ENCODE measurements at places on chromosomes 12 and 14.
A peak's percentile ranks its signal among the peaks of the same experiment; 100 is the strongest.

DNA sequence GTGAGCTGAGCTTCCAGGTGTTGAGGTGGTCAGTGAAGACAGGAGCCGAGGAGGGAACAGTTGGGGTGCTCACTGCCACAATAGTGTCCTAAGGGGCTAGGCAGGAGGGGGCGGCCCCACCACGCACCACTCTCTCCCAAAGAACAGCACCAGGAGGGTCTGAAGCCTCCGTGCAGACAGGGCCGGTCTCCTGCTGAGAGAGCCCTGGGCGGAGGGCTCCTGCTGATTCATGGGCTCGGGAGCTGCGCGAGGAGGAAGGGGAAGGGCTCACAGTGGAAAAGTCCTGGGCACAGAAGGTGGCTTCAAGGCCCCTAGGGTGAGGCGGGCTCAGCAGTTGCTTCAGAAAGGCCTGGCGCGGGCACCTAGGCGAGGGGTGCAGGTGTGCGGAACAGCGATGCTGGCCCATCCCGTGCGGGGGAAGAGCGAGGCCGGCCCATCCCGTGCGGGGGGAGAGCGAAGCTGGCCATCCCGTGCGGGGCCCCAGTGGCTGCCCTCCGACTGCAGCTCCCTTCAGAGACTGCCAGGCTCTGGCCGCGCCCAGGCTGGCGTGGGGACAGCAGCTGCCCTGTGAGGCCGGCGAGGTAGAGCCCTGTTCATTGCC, 176.7 kb downstream of the ADGRD1 start:
- peaks cover 3% of the 10 kb centered on the region for H3K4me1 ChIP-seq
- no peak overlapping the region for H3K27ac ChIP-seq
- H3K36me3 ChIP-seq = no peaks in the 10 kb centered on the region
- H3K27me3 ChIP-seq = no peaks in the 10 kb centered on the region

DNA sequence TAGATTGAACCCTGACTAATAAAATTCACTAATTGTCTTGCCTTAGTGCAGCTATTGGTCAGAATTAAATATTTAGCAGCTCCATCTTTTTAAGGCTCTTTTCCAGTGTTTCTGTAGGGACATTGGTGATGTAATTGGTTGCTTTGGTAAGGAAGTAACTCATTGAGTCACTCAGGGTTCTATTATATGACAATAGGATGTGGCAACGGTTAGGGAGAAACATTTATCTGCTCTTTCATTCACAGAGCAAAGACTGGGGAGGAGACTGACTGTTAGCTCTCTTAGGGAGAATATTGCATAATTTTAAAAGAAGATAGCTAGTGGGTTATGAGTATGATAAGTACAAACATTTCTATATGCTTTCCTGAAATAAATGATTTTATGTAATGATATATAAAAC, 616.5 kb downstream of the TRHDE start:
- H3K4me3 ChIP-seq = no peak overlapping the region
- H3K27ac ChIP-seq = no peak overlapping the region
- H3K36me3 ChIP-seq = no peaks in the 10 kb centered on the region
- no peaks in the 10 kb centered on the region for H3K27me3 ChIP-seq
- no peaks in the 10 kb centered on the region for H3K4me1 ChIP-seq

- H3K36me3 ChIP-seq = no peaks in the 10 kb centered on the region
- H3K27me3 ChIP-seq = no peaks in the 10 kb centered on the region
Measured at GRCh38 chr14:43914041-43914693, 592.9 kb downstream of the FSCB start.

- peaks cover 3% of the 10 kb centered on the region for H3K36me3 ChIP-seq
- peak overlapping the region; percentile 80 for H3K27ac ChIP-seq
- H3K4me1 ChIP-seq = peaks cover 21% of the 10 kb centered on the region
- no peak for DNase-seq
- H3K4me3 ChIP-seq = peak overlapping the region; percentile 99
Measured at GRCh38 chr14:59483363-59483762, 845 bp downstream of the L3HYPDH start.

DNA sequence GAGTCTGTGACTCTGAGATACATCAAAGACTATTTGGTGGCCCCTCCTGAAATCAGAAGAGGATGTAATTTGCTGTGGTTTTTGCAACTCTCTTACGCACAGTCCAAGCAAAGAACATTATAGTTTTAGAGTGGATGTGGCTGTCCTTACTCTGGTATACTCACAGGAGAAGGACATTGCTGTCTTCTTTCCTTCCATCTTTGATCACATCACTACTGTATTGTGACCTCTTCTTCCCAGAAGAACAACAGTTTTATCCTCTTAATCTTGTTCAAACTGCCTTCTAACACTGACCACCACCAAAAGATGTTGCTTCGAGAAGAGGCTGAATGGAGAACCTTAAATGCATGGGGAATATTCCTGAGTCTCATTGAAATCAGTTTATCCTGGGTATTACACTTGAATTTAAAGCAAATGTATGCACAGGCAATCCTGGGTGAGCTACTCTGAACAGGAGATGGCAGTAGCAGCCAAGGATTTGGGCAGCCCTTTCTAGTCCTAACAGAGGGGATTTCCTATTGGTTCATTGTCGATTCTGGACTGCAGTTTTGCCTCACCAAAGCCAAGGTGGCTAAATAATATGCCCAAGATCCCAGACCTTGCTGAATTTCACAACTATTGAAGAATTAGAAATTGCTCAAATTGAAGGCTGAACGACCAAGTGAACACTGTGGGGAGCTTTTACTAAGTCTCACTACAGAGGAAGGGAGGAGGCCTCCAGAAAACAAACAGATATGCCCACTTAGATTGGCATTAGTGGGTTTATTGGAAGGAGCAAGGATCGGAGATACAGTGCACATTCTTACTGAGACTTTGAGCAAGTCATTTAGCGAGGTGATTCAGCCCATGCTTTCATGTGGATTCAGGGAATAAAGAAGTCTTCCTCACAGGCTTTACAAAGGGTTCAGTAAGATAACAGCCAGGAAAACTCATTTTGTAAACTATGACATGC, 282.8 kb downstream of the PAWR start:
- no peaks in the 10 kb centered on the region for H3K4me1 ChIP-seq
- no peaks in the 10 kb centered on the region for H3K27me3 ChIP-seq
- no peak for DNase-seq
- no peak overlapping the region for H3K27ac ChIP-seq
- no peaks in the 10 kb centered on the region for H3K36me3 ChIP-seq

DNA sequence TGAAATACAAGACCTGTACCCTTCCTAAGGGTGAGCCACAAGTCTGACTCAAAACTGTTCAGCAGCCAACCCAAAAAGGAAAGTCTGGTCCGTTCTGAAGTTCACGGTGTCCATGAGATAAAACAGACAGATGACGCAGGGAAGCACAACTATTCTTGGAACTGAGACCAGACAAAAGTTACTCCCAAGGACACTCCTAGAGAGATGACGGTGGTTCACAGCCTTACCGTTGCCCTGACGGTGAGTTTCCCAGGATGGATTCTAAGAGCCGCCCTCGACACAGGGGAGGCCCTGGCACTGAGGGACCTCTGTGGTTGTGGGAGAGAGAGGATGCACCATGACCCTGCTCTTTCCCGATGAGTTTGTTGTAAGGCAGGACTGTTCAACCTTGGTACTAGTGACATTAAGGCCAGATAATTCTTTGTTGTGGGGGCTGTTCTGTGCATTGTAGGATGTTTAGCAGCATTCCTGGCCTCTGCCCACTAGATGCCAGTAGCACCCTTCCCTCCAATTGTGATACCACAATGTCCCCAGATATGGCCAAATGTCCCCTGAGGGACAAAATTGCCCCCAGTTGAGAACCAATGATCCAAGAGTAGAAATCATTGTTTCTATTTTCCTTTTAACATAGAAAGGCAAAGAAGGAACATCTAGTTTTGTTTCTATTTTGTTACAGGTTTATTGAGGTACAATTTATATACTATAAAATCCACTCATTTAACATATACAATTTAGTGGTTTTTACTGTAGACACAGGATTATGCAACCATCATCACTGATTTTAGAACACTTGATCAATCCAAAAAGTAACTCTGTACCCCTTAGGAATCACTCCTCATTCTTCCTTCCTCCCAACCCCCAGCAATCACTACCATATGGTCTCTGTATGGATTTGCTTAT, 23.0 kb downstream of the OR10P1 start:
- no peak for DNase-seq
- no peaks in the 10 kb centered on the region for H3K36me3 ChIP-seq
- H3K27me3 ChIP-seq = no peaks in the 10 kb centered on the region
- no peaks in the 10 kb centered on the region for H3K4me1 ChIP-seq

- no peaks in the 10 kb centered on the region for H3K27me3 ChIP-seq
- no peak for DNase-seq
Measured at GRCh38 chr12:125797421-125798175, 732.4 kb downstream of the AACS start.

- H3K4me1 ChIP-seq = no peaks in the 10 kb centered on the region
- H3K27ac ChIP-seq = no peak overlapping the region
- DNase-seq = no peak
- H3K27me3 ChIP-seq = peaks cover 3% of the 10 kb centered on the region
- H3K36me3 ChIP-seq = no peaks in the 10 kb centered on the region
Measured at GRCh38 chr12:15011162-15011561, 38.3 kb downstream of the PDE6H start.

DNA sequence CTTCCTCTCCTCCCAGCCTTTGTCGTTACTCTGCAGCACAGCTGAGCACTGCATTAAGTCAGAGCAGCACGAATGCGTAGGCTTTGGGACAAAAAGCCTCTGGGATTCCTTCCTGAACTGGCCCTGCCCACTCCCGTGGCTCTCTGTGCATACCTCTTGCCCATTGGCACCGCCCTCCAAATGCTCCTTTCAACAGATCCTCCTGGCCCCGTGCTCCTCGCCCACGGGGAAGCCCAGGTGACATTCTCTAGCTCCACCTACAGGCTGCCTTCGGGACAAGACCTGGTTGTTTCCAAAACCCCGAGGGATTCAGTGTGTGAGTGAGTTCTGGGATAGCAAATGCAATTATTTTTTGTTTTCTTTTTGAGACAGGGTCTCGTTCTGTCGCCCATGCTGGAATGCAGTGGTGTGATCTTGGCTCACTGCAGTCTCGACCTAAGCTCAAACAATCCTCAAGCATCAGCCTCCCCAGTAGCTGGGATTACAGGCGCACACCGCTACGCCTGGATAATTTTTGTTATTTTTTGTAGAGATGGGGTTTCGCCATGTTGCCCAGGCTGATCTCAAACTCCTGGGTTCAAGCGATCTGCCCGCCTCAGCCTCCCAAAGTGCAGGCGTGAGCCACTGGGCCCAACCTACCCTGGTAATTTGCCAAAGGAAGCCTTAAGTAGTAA, 17.9 kb upstream of the TDRD9 start:
- DNase-seq = peak; percentile 37
- no peak overlapping the region for H3K27ac ChIP-seq
- peak overlapping the region; percentile 17 for H3K4me3 ChIP-seq
- no peaks in the 10 kb centered on the region for H3K27me3 ChIP-seq

DNA sequence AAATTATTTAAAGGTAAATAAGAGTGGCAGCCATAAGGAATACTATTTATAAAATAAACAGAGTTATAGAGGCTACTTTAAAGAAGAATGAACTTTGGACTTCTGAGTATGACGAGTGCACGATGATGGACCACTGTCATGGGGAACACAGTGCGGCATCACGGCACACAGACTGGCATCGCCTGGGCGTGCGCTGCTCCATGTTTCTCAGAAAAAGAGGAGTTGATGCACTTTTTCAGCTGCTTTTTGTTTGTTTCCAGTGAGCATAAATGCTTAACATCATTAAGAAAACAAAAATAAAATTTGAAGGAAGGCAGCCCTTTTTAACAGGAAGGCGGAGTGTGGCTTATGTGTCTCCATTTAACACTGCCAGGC, 23.3 kb upstream of the EAPP start:
- H3K27me3 ChIP-seq = no peaks in the 10 kb centered on the region
- no peaks in the 10 kb centered on the region for H3K4me1 ChIP-seq
- no peak overlapping the region for H3K27ac ChIP-seq
- peaks cover 33% of the 10 kb centered on the region for H3K36me3 ChIP-seq

DNA sequence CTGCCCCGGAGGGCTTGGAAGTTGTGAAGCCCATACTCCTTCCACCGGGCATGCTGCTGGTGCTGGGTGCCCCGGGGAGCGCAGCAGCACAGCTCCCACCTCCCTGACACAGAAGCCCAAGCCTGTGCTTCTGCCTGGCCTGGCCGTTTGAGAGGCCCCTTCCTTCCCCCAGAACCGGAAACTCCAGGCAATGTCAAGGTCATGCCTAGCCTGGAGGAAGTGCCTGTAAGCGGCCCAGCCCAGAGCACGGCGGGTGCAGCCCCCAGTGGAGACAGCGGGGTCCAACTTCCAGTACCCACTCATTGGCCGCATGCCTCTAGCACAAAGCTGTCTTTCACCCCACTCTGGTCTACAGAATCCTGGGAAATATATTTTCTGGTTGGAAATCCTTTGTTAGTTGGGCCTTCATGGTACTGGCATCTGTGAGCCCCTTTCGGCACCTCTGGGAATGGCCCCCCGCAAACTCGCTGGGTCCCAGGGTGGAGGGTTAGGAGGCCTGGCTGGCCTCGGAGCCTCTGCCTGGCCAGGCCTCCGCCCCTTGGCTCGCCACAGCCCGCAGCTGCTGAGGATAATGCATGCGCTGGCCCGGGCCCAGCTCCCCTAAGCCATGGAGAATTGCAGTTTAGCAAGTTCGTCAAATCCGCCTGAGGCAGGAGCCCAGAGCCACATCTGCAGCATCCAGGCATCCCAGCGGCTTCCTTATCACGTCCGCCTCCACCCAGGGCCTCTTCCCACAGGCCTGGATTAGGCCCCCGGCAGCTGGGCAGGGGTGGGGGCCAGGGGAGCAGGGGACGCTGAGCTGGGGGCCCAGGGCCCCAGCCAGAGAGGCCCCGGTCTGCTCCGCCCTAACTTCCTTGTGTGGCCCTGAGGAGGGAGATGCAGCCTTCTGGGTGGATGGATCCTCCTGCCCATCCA, 48.9 kb upstream of the DLK1 start:
- DNase-seq = no peak
- no peaks in the 10 kb centered on the region for H3K27me3 ChIP-seq
- H3K27ac ChIP-seq = no peak overlapping the region
- no peak overlapping the region for H3K4me3 ChIP-seq

DNA sequence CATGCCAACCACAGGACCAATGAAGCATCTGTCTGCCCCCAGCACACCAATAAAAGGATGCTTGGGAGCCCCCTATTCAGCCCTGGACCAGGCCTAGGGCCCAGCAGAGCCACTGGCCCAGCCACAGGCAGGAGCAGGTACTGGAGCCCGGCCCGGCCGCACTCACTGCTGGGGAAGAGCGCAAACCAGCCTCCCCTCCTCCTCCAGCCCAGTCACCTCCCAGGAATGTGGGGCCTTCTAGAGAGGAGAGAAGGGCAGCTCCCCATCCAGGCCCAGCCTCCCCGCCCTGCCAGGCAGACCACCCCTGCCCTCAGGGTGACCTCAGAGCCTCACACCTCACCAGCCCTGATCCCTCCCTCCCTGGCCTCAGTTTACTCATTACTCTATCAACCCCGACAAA, 56.2 kb downstream of the CCNK start:
- no peaks in the 10 kb centered on the region for H3K4me1 ChIP-seq
- no peak for DNase-seq
- no peak overlapping the region for H3K4me3 ChIP-seq
- no peak overlapping the region for H3K27ac ChIP-seq
- H3K27me3 ChIP-seq = no peaks in the 10 kb centered on the region
- no peaks in the 10 kb centered on the region for H3K36me3 ChIP-seq

- H3K4me1 ChIP-seq = peaks cover 41% of the 10 kb centered on the region
- H3K27ac ChIP-seq = peak within 1 kb of the TSS; percentile 98
- no peaks in the 10 kb centered on the region for H3K27me3 ChIP-seq
- peak within 1 kb of the TSS; percentile 97 for H3K4me3 ChIP-seq
- peak; percentile 83 for DNase-seq
Measured at GRCh38 chr12:46268583-46269428, at the start of gene SLC38A1. Gene SLC38A1 (minus strand): TSS chr12:46269043. CDS start chr12:46239800, 29,243 bp downstream.
